Stimulated activated CD4-positive, alpha-beta T cell treated with anti-CD3 and anti-CD28 coated beads, Interleukin-1b, Interleukin-23, amount 100 ng/mL, for 1 hour (primary cell): ENCODE measurements at places on chromosomes 3 and 15.

DNA sequence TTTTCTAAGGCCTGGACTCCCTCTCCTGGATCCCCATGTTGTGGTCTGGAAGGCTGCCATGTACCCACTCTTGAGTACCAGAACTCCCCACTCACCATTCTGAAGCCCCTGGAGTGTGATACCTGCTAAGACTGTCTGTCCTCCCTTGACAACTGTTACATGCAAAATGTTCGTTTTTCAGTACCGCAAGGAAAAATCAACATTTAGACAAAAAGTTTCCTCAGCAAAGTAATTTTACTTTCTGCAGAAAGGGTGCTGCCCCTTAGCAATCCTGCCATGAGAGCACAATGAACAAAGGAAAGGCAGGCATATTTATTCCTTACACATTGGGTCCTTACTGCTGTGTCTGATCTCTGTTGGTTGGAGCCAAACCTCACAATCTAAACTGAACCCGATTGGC, 7.0 kb upstream of the GK5 start:
- no peak for DNase-seq

GRCh38 chr15:84831613-84832012, 14.5 kb downstream of the ALPK3 start:
- no peak for DNase-seq

DNA sequence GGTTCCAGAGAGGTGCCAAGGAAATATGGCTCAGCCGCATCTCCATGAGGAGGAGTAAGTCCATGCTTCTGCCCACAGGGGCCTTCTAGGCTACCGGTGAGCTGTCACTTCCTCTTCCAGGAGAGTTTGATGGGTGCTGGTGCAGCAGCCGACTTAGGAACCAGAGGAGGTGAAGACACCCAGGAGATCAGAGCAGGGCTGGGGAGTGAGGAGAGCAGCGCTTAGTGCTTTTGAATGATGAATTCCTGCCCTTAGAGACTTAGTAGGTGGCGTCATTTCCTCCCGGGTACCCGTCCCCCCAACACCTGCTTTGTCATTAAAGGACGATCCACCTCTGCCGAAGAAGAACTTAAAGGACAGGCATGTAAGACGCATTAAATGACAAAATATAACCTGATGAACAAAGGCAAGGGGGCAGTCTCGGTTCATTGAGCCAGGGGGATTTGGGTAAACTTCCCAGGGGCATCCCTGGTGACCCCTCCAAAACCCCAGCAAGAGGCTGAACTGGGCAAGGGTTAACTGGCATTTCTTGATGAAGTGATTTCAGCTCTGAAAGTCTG, 67.6 kb downstream of the HES1 start:
- DNase-seq: no peak

- no peak for DNase-seq
Measured at GRCh38 chr15:51706926-51707608, 25.8 kb downstream of the SCG3 start.

GRCh38 chr15:25541228-25541627, 102.4 kb upstream of the UBE3A start:
- DNase-seq: no peak

DNA sequence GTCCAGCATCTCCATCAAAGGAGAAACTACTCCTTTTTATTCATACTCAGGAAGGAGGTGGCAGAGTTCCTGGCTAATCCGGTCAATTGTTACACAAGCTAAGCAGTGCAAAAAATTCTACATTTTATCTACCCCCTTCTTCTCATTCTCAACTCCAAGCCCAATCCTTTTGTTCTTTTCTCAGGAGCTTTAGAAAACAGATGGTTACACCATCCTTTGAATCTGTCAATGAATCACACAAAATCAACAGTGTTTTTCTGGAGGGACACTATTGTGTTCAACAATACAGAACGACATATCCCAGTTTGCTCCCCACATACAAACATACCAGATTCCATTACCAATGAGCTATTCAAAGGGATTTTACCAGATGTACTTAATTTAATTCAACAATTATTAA, 362.1 kb downstream of the MAGI1 start:
- no peak for DNase-seq

GRCh38 chr3:52246264-52246620, 683 bp downstream of the PPM1M start:
- DNase-seq: no peak

DNA sequence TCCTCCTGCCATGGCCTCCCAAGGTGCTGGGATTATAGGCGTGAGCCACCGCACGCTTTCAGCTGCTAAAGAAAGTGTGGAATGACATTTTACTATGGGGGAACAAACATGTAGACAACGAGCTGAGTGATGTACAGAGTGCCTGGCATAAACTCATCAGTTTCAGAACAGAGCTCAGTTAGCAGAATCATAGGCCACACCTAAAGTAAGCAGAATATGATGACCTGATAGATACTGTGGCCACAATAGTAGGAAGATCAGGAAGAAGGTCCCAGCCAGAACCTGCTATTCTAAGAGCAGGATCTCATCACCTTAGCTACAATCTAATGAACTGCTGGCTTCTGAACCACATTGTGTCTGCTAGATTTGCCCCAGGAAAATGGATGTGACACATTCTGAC, 158.3 kb downstream of the TPRG1 start:
- no peak for DNase-seq

DNA sequence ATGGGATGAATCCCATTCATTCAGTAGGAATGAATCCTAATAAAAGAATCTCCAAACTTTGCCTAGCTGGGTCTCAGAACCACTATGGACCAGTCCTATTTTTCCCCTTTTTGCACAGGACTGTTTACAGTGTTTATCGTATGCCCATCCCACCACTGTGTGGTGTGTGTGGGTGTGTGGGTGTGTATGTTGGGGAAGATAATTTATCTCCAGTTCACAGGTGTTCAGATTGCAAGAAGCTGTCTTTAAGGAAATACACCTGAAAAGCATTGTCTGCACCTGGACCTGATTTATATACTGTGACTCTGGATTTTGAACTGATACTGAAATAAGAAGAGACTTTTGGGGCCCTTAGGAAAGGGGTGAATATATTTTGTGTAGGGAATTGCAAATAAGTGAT, 24.7 kb upstream of the SHF start:
- DNase-seq: no peak

DNA sequence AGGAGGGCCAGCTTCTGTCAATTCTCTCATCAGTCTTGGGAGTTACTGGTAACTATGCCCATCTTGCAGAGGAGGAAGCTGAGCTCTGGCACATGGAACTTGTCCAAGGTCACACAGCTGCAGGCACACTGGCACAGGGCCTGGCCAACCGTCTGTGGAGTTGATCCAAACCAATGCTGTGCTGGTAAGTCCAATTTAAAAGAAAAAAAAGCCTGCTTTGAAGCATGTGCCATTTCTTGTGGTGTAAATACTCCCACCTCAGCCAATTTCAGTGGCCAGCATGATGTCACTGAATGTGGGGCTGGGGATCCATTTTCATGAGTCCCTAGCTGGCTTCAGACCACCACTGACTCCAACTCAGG, 83.4 kb downstream of the CHSY1 start:
- DNase-seq: no peak

DNA sequence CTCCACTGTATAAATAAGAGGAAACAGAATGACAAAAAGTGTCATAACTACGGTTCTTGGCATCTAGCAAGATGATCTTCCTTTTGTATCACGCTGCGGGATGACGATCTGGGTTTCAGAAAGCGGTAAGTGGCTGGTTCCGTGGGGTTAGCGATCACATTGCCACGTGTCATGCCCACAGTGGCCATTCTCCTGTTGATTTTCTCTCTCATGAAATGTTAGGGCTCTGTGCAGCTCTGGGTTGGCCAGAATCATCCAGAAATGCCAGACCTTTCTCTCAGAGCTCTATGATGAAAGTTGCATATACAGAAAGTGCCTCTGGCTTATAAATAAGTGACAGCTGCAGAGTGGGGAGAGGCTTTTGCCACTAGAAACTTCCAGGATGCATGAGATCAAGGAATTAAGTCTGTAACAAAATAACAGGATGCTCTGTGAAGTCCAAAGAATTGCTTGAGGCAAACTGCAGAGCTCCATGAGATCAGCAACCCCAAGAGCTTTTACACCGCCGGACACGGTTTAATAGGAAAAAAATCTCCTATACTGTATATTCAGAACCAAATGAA, 71.6 kb downstream of the ABTB1 start:
- no peak for DNase-seq

DNA sequence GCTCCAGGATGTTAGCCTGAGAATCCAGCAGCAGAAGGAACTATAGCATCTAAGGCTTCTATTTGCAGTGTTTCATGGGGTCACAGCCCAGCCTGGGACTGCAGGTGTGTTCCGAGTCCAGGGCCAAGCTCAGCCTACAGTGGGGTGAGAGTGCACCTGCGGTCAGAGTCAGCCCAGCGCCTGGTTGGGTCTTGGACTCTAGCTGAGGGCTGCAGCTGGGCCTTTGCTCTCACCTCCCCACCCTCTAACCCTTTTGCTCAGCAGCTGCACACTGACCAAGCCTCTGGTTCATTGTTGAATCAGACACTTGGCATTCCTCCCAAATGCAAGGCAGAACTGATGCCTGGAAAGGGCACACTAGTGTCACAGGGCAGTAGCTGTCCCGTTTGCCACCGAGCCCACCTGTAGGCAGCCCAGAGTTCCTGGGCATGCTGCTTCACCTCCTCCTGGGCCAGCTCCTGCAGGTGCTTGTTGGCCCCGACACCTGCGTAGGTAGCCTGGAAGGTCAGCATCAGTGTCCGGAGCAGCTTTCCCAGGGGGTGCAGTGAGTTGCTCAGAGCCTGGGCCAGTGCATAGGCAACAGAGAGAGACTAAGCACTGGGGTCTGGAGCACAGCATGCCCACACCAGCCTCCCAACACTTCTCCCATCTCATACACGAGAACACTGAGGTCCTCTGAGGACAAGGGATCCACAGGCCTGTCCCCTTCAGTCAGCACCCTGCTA, 17.5 kb downstream of the ALS2CL start:
- DNase-seq: no peak

DNA sequence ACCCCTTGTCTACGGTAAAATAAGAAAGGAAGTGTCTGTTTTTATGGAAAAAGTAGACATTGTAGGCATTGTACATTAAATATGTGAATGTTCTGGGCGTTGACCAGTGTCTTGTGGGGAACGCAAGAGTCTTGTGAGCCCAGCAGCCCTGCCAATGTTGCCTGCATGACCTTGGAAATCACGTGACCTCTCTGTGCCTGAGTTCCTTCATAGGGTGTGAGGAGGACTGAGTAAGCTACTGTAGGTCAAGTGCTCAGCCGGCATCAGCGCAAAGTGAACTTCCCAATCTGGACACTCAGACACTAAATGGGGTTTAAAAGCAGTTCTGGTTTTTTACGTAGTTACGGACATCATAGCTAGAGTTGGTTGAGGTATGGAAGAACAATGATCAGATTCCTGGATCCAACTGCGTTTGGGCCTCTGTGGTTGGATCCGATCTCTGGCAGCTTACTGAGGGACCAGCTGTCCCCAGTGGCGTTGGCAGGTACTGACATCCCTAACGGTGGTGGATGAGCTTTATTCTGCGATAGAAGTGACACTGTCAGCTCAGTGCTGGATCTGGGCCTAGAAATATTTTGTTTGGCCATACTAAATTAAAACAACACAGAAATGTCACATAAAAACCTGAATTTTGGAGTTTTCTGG, 63.8 kb downstream of the SPSB4 start:
- DNase-seq: no peak

- peak; percentile 38 for DNase-seq
Measured at GRCh38 chr15:74955796-74956647, 550 bp downstream of the RPP25 start.

DNA sequence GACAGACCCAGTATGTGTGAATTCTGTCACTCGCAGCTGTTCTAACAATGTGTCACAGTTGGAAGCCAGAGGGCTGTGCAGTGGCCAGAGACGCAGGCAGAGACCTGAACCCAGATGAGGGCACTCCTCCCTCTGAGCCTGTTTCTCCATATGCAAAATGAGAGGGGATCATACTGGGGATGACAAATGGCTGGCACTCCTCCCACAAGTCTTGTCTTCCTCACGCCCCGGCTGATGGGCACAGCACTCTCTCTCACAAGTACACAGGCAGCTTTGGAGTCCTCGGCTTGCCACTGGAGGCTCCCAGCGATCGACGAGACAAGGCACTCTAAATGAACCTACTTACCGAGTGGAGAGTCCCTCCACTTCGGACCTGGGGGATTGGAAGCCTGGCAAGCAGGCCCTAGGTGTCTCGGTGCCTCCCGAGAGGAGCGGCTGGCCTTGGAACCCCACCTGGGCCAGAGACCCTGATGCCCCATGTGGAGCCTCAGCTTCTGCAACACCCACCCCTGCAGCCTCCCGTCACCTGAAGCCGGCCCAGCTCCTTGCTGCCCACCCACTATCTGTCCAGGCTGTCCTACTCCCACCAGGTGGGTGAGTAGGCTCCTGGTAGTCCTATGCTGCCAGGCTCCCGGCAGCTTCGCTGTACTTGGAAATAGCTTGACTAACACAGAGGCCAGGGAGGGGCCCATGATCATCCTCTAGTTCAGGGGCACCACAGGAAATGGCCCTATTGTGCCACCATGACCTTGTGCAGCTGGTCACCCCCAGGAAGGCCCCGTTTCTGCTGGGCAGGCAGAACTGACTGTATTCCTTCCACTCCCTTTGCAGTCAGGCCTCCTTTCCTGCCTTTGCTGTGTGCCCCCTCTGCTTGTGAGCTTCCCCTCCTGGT, 65.0 kb upstream of the IQSEC1 start:
- no peak for DNase-seq

- no peak for DNase-seq
Measured at GRCh38 chr3:59418836-59419235, 369.0 kb upstream of the CFAP20DC start.

DNA sequence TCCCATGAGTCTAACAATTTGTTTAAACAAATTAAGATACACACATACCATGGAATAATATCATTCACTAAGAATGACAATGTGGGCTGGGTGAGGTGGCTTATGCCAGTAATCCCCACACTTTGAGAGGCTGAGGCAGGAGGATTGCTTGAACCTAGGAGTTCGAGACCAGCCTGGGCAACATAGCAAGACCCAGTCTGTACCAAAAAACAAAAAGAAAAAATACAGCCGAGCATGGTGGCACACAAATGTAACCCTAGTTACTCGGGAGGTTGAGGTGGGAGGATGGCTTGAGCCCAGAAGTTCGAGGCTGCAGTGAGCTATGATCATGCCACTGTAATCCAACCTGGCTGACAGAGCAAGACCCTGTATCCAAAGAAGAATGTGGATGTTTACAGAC, 4.0 kb upstream of the ZNF710 start:
- DNase-seq: no peak
